ENCODE measurements at places on chromosomes 1 and 21.
A peak's percentile ranks its signal among the peaks of the same experiment; 100 is the strongest.

DNA sequence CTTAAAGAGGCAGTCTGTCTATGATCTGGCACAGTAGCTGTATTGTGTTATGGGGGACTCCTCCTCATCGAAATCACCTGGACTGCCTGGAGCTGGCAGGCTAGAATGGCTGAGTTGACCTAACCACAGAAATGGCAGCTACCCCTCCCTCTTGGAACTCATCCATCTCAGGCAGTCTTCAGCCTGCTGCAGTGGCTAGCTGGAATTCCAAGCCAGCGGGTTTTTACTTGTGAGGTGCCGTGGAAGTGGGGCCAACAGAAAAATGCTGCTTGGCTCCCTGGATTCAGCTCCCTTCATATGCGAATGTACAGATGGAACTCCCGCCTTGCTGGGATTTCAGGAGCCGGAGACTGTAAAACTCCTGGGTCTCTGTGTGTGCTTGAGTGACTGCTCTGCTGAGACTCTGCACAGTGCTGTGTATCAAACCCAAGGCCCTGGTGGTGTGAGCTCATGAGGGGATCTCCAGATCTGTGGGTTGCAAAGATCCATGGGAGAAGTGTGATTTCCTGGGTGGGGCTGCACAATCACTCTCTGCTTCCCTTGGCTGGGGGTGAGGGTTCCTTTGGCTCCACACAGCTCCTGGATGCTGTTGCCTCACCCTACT, 316.9 kb downstream of the CTH start:
- no peak for DNase-seq

DNA sequence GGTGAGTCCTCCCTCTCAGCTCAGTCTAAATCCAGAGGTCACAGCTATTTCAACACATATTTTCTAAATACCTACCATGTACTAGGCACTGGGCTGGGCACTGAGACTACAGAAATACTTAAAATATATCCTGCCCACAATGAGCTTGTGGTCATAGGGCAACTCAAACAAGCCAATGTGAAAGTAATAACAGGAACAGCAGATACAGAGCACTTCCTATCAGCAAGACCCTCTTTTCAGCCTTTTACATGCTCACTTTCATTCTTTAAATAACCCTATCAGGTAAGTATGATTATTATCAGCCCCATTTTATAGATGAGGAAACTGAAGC, 71.9 kb downstream of the CD34 start:
- no peak for DNase-seq

GRCh38 chr1:164796916-164797315, 237.9 kb downstream of the PBX1 start:
- no peak for DNase-seq

DNA sequence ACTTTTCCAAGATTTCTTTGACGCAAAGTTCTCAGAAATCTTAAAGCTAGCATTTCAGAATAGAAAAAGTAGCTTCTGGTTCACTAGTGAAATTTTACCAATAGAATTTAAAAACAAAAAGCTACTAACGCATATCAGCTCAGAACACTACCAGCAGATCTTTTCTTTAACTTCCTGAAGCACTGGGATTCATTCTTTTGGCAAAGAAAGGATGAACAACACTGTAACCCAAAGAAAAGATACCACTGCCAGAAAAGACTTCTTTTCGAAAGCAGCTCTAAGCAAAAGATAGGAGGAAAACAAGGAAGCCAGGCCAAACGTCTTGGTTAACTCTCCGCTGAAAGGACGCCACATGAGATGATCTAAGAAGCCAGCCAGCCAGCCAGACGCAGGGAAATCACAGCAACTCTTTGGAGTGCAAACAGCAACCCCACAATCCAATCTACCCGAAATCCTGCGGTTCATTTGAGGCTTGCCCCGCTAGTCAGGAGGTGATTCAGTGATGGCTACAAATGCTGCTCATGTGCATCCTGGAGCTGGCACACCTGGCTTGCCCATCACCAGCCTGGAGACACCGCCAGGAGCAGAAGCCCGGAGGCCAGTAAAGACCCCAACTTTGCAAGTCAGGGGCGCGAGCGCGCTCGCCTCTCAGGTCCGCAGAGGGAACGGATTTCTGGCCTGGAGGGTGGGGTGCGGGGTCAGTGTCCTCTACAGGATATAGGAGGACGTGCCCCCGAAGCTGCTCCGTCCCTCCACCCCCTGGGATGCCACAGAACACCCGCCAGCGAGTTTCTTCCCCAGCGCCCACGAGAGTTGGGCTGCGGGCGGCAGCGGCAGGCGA, 812 bp downstream of the NBPF1 start:
- peak; percentile 77 for DNase-seq

- DNase-seq, result no peak
These were observed 87.1 kb downstream of the HUNK start for GRCh38 chr21:31959881-31960280.

DNA sequence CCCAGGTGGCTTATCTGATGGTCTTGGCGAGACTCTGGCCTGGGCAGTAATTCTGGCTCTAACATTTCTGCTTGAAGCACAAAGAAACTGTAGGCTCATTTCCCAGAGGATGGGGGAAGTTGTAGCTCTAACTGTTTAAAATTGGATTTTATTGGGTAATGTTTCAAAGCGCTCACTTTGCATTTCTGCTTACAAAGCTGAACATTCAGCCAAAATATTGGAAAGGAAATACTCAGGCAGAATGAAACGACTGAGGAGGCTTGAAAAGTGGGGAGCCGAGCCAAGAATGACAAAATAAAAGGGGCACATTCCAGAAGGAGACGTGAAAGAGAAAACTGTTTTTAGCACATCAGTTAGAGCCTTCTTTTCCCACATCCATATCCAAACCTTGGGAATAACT, 202.6 kb downstream of the GRIK1 start:
- DNase-seq, result no peak

DNA sequence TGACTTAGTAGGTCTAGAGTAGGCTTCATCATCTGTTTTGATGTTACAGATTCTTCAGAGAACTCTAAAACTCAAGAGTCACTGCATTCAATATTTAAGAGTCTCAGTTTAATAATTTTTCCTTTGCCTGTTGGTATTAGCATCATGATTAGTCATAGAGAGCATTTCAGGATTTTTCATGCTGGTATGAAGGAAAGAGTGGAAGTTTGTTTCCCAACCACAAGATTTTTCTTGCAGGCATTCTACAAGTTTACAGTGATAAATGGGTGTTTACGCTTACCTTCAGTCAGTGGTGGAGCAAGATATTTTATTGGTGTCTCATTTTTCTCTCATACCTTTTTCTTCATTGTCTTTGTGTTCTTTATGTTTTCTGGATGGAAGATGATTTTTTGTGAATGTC, 58.4 kb upstream of the MYOCOS start:
- no peak for DNase-seq

DNA sequence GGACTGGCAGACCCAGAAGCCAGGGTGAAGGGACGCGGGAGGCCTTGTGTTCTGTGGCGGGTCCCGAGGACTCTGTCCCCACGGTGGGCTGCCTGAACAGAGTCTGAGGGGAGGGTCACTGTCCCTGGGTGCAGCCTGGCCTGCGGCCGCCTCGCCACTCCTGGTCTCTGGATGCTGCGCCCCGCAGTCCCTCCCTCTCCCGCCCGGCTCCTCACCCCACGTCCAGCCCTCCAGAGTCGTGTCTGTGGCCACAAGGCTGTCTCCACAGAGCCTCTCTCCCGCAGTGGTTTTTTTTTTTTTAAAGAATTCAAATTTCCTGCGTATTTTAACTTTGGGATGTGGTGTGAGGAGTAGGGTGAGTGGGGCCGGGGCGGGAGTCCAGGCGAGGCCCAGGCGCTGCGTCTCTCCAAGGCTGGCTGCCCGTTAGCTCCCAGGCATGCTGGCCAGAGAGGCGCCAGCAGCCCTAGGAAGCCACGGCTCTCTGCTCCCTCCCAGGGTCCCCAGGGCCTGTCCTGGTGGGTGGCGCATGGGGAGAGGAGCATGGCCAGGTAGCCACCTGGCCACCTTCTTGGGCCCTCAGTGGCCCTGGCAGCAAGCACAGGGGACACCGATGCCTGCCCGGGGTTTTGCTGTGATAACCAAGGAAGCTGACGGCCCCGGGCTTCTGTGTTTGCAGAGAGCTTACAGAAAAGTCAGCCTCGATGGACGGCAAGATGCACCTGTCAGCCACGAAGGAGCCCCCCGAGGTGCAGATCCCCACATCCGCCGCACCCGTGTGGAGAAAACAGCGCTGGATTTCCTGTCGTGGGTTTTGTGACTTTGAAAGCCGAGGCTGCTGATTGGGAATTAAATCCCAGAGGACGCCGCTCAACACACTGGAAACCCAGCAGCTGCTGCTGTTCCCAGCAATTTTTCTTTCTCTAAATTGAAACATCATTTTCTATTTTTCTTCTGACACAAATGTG, 72.8 kb downstream of the MORN1 start:
- no peak for DNase-seq

DNA sequence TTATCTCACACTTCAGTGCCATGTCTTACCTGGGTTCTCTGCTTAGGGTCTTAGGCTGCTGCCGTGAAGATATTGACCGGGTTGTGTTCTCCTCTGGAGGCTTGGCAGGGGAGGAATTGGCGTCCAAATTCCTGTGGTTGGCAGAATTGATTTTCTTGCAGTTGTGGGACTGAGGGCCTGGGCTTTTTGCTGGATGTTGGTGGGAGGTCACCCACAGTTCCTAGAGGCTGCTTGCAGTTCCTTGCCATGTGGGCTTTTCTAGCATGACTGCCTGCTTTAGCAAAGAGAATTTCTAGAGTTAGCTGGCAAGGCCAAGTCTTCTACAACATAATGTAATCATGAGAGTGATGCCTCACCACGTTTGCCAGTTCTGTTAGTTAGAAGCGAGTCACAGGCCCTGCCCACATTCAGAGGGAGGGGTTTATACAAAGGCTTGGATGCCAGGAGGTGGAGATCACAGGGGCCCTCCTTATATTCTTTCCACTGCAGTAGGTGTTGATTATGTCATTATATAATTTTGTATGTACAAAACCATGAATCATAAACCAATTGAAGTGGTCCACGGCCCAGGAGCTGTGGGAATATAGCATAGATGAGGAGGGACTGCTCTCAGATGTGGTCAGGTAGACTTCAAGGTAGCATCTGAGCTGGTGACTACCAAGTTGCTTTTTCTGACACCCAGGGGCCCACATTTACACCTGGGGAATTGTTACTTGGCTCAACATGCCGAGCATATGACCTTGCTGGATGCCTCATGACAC, 6.6 kb downstream of the UBL4B start:
- peak; percentile 7 for DNase-seq

DNA sequence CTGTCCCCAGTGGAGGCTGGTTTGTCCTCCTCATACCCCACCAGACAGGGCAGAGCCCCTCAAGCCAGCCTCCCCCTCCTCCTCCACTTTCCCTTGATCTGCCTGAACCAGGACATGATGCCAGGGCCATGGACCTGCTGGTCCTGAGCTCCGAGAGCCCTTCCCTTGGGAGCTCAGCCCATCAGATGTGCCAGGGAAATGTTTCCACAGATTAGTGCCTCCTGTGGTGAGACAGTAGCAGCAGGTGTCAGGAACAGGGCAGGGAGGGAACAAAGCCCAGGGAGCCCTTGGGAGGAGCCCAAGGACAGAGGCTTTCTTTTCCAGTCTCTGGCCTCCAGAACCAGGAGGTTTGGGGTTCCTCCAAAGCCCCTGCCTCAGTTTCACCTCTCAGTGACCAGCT, 14.6 kb upstream of the SLC41A1 start:
- no peak for DNase-seq

GRCh38 chr1:15345705-15346345, 63.9 kb upstream of the EFHD2 start:
- no peak for DNase-seq

GRCh38 chr21:14836950-14837349, 227.8 kb downstream of the NRIP1 start:
- DNase-seq, result no peak

DNA sequence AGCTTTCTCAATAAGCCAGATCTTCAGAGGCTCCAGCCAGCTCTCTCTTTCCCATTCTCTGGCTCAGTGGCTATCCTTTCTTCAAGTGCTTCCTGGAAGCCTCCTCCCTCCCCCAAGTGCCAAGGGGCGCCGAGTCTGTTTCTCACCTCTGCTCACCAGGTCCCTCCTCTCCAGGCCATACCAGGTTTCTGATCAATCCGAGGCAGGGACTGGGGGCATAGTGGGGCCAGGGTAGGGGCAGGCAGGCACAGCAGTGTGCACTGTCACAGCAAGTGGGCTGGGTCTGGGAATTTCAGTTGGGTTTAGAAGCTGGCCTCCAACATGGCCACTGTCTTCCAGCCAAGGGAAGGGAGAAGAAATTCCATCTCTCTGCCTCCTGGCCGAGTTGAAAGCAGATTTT, 56.5 kb downstream of the NAV1 start:
- DNase-seq, result no peak

GRCh38 chr1:234963180-234963903, 165.3 kb downstream of the TOMM20 start:
- DNase-seq, result peak; percentile 93

- no peak for DNase-seq
These were observed 37.9 kb downstream of the RGL1 start for GRCh38 chr1:183842795-183843144.

DNA sequence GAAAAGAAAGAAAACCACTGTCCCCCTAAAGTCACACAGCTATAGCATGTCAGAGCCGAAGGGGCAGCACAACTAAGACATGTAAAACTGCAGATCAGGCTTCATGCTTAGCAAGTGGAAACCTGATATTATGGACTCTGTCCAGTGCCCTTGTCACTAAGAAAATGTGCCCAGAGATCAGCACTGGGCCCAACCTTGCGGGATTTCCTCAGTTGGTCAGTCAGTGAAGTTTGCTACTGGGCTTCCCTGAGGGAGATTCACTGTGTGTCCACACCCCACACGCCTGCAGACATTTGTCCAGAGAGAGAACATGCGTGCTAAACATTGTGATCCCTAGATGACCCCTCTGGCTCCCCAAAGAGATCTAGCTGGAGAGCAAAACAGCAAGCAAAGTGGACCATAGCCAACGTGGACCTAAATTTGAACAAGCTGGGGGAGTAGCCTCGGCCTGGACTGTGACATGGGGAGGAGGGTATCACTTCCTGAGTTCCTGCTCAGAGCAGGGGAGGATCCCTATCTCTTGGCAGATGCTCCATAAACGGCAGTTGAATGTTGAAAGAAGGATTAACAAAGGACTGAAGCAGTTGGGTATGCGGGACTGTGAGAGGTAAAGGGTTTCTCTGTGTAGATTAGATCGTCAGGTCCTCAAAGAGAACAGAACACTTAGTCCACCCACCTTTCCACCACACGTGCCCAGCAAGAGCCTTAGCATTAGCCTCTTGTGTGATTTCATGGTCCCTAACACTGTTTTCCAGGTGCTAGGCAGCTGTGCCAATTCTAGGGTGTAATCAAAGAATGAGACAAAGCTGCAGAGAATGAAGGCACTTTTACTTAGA, 53.6 kb downstream of the GLUL start:
- DNase-seq, result no peak

GRCh38 chr1:69777971-69778370, 210.2 kb downstream of the LRRC7 start:
- DNase-seq, result no peak

GRCh38 chr1:70324683-70325082, 29.8 kb downstream of the ANKRD13C start:
- no peak for DNase-seq

GRCh38 chr1:40857737-40858136, 4.4 kb downstream of the CITED4 start:
- no peak for DNase-seq

DNA sequence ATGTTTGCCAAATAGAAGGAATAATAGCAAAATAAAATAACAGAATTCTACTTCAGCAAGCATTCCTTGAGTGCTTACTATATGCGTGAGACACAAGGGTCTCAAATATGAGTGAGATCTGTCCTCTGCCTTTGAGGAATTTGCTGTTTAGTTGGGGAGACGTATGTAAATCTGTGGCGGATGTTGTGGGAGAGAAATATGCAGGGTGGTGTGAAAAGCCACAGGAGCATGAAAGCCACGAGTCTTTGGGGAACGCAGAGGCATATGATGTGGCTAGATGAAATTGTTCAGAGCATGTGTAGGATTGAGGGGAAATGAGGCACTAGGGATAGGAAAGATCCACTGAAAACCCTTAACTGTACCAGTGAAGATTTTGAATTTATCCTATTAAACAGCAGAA, 244.4 kb downstream of the PBX1 start:
- DNase-seq, result no peak

Data from ACHN (cell line).